ENCODE measurements at places on chromosomes 2 and 18.

GRCh38 chr2:40032650-40033319 lies 253.7 kb upstream of the THUMPD2 start:
- DNase-seq = no peak

- no peak for DNase-seq
Measured at GRCh38 chr2:162126527-162126926, 25.5 kb downstream of the GCG start.

- DNase-seq = no peak
Measured at GRCh38 chr2:145764631-145765030, 1244.7 kb upstream of the ZEB2 start.

- no peak for DNase-seq
Measured at GRCh38 chr2:122780251-122780650, 1024.8 kb downstream of the TSN start.

- no peak for DNase-seq
Measured at GRCh38 chr2:83081826-83082690, 1377.0 kb downstream of the SUCLG1 start.

DNA sequence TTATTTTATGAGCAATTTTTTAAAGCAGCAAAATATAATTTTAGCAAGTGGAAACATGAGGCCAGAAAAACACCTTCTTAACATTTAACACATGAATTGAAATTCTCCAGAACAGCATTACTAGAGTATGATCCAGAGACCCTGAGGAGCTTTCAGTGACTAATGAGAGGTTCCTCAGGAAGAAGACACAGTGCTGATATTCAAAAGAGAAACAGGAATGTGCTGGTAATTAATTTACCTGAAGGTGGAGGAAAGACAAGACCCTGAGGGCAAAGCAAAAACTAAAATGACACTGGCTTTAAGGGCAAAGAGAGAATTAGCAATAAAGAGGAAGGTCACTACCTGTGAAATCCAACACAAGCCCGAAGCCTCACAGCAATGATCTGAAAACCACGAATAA lies 97.0 kb downstream of the CDH2 start:
- no peak for DNase-seq

GRCh38 chr2:7670905-7671641 lies 753.9 kb downstream of the RNF144A start:
- no peak for DNase-seq

DNA sequence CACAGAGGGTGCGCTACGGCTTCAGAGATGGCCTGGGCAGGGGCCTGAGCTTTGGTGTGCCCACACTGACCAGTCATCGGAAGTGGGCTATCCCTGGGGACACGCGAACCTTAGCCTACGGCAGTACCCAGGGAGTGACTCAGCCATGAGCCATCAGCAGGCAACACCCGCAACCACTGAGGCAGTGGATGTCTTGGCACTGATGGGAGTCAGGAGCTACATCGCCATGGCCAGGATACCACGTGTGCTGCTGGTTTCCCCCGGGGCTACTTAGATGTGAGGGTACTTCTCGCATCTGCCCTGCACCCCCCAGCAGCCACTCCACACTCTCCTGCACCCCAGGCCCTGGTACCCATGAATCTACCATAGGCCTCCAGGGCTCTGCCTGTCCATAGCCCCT lies 12.8 kb upstream of the HPCAL1 start:
- no peak for DNase-seq

DNA sequence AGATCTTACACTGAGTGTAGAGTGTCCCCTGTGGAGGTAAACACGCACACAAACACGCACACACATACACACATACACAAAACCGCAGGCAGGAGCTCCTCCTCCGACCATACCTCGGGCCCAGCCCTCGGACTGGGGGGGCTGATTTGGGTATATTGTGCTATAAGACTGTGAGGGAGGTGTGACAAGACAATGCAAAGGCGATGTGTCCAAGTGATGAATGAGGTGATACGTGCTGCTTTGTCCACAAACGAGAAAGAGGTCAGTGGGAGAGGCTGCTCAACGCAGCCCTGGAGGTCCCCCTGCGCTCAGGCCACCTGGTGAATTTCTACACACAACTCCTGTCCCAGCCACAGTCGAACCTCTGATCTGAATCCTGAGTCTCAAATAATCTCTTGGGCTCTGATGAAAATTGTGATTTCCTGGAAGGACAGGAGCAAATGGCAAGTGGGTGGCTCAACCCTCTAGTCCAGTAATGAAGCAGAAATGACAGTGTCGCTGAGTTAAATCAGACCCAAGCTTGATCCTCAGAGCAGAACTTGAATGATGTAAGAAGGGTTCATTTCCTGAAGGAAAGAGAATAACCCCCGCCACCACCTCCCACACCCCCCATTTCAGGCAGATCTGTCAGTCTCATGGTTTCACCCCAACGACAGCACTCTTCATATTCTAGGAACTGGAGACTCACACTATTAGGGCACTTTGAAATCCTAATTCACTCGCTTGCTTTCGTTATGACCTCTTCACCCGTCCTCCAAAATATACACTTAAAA lies 48.9 kb upstream of the ASXL2 start:
- DNase-seq = no peak

- no peak for DNase-seq
Measured at GRCh38 chr2:174438146-174438886, 42.8 kb downstream of the SCRN3 start.

DNA sequence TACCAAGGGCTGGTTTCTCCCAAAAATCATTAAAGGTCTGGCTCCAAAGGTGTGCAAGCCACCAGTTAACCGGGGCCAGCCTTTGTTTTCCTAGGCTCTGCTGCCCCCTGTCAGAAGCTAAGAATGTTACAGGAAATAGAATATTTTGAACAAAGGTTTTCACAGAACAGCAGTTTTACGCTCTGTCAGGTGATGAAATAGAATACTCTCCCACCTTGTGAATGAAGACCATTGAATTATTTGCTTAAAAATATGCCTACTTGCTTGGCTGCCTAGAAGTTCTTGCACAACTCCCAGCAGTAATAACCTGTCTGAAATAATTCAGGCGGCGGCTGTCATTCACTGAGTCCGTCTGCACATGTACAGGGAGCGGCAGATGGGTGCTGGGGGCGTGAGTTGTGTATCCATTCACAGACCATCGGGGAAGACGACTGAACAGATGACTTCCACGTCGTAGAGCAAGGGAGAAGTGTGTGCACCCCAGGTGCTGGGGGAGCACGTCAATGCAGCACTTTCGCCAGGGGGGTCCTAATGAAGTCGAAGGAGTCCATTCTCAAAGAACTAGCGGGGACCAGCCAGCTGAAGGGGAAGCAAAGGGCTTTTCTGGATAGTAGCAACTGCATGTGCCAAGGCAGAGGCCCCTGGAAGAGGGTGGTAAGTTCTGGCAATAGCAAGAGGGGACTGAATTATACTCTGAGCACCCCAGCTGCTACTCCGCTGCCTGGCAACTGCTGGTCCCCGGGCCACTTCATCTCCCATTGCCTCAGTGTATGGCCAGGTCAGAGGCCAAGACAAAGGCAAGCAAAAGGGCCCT lies 56.1 kb downstream of the SF3B1 start:
- DNase-seq = no peak

GRCh38 chr2:16246911-16247310 lies 306.6 kb downstream of the MYCN start:
- no peak for DNase-seq

- no peak for DNase-seq
Measured at GRCh38 chr2:25602333-25602723, 71.0 kb downstream of the DTNB start.

DNA sequence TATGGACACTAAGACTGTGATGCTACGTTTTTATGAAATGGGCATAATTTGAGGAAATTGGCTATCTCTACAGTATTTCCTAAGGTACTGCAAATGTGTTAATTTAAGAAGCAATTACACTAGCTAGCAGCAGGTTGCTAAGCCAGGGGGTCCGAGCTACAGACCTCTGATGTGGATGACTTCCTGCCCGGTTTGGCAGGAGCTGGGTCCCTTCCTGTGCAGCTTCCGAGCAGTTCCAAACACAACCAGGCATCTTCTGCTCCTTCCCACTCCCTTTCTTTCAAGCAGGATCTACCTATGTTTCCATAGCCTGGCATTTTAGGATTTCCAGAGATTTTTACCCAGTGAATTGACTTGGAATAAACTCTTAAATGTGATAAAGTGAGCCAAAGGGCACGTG lies 55.7 kb downstream of the SCN2A start:
- DNase-seq = no peak

DNA sequence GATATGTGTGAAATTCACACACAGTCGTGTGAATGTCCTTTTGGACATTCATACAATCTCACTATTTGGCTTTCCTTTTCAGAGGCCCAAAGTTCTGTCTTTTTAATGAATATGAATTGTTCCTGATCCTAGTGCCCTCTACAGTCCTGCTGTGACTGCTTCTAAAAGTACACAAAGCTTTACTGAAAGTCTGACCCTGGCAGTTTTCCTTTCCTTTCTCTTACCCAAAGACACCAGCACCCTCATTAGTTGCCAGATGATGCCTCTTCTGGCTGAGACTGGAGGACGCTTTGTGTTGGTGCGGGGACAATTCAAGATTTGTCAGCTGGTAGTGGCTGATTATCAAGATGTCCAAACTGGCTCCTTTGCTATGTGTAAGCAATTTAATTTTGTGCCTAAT lies 81.8 kb upstream of the CDCA7 start:
- no peak for DNase-seq

- DNase-seq = no peak
Measured at GRCh38 chr2:174486563-174487107, at the start of gene GPR155. Gene GPR155, minus strand, starts transcription at chr2:174487029. Its CDS starts 5,073 bp downstream, at chr2:174481956.

DNA sequence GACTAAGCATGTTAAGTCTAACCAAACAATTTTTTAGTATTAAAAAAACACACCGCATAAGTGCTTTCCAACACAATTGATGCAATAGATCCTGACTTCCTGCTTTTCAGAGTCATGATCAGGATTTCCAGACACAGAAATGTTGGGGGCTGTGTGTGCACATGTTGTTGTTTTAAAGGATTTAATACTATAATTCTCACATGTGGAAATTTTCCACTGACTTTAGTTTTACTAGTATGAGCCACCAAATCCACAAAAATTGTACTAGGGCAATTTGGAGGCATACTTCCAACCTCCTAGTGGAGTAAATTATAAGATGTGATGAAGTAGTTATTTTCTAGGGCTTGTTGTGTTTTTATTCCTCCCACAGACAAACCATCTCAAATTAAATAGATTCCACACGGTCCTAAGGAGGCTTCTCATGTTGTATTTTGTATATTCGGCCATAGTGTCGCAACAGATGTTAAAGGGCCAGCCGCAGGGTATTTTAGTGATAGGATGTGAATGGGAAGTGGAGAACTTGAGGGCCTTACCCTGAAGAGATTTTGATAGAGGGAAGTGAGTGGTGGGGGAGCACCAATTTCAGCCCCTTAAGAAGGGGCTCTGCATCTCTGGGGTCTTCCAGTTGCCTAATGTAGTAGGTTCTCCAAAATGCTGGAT lies 108.9 kb upstream of the KLF7 start:
- no peak for DNase-seq

DNA sequence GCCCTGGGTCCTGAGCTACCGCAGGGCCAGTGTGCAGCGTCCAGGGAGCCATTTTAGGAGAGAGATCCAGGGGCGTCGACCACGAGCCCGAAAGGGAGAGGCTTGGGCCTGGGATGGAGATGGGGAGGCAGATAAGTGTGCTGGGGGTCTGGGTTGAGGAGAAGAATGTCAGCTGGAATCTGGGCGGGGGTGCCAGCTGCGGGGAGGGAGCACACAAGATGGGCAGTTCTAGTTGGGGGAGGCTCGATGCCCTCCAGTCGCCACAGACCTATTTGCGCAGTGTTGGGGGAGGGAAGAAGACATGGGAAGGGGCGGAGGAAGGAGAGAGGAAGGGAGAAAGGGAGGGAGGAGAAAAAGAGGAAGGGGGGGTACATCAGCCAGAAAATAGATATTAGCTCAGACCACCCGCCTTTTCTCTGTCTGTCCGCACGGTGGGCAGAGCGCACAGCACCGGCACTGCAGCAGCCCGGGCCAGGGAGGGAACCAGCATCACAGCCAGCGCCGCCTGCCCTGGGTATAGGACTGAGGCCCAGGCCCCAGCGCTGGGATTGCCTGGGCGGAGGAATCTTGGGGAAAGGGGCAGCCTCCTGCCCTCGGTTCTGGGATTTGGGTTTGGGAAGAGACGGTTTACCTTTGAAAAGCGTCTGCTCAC lies 1.9 kb upstream of the HOXD11 start:
- no peak for DNase-seq

GRCh38 chr18:3012136-3013023 lies 564 bp downstream of the LPIN2 start:
- peak; percentile 62 for DNase-seq

DNA sequence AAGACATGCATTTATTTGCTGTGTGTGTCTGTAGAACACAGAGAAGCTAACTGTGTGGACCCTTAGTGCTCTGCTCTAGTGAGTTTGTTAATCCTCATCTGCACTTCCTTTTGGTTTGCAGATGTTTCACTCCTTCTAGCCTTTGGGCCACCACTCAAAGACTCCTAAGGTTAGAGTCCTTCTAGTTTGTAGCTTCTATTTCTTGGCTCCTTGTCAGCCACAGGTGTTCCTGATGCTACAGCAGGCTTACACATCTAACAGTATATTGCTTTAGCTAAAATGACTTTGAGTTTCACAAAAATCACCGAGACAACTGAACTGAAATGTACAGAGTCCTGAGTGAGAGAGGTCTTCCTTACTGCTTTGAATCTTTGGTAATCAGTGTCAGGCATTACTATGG lies 551.4 kb downstream of the NRXN1 start:
- DNase-seq = no peak

GRCh38 chr2:58788402-58788801 lies 547.3 kb upstream of the FANCL start:
- no peak for DNase-seq

DNA sequence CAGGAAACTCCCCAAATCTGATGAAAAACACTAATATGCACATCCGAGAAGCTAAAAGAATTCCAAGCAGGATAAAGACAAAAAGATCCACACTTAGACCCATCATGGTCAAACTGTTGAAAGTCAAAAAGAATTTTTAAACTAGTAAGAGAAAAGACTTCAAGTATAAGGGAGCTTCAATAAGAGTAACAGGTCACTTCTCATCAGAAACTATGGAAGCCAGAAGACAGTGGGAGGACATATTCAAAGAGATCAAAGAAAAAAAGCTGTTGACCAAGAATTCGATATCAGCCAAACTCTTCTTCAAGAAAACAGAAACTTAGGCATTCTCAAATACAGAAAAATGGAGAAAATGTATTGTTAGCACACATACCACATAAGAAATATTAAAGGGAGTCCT lies 50.4 kb downstream of the ZC3H8 start:
- DNase-seq = no peak

DNA sequence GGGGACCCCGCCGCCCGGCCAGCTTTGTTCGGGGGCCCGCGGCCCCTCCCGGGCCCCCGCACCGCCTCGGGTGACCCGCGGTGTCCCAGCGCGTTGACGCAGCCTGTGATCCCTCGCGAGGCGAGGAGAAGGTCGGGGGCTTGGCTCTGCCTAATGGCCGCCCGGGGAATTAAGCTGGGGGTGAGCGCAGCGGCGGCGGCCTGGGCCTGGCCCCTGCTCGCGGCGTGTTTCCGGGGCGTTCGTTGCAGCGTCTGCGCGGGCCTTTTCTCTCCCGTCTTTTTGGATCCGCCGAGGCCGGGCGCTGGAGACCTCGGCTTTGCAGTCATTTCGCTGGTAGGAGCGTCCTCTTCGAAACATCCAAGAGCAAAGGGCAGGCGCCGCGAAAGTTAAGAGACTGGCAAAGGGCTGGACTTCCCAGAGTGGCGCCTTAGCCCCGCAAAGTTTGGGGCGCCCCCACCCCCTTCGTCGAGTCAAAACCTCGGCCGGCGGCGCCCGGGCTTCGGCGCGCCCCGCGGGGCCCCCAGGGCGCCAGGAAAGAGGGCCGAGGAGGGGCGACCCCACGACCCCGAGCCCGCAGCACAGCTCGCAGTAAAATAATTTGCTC lies 1.3 kb downstream of the SALL3 start:
- DNase-seq = no peak

- DNase-seq = no peak
Measured at GRCh38 chr18:2508155-2508554, 63.1 kb downstream of the METTL4 start.

GRCh38 chr2:88199912-88200682 lies 30.0 kb downstream of the THNSL2 start:
- DNase-seq = no peak
